Stimulated activated CD4-positive, alpha-beta T cell treated with anti-CD3 and anti-CD28 coated beads, Interleukin-1b, Interleukin-23, amount 100 ng/mL, for 4 hours (primary cell): ENCODE measurements at places on chromosomes 7 and 10.
A peak's percentile ranks its signal among the peaks of the same experiment; 100 is the strongest.

DNA sequence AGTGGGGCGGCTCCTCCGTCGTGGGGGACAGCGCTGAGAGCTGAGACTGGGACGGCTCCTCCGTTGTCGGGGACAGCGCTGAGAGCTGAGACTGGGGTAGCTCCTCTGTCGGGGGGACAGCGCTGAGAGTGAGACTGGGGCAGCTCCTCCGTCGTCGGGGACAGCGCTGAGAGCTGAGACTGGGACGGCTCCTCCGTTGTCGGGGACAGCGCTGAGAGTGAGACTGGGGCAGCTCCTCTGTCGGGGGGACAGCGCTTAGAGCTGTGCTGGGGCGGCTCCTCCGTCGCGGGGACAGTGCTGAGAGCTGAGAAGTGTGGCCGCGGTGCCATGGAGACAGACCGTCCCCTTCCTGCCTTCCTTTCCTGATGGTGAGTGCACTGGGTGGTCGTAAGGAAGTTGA, 136.4 kb downstream of the DYNC2I1 start:
- DNase-seq, result no peak

- DNase-seq, result no peak
Measured at GRCh38 chr10:15472431-15473395, 101.6 kb upstream of the FAM171A1 start.

- no peak for DNase-seq
Measured at GRCh38 chr10:51874131-51874530, 174.7 kb upstream of the CSTF2T start.

DNA sequence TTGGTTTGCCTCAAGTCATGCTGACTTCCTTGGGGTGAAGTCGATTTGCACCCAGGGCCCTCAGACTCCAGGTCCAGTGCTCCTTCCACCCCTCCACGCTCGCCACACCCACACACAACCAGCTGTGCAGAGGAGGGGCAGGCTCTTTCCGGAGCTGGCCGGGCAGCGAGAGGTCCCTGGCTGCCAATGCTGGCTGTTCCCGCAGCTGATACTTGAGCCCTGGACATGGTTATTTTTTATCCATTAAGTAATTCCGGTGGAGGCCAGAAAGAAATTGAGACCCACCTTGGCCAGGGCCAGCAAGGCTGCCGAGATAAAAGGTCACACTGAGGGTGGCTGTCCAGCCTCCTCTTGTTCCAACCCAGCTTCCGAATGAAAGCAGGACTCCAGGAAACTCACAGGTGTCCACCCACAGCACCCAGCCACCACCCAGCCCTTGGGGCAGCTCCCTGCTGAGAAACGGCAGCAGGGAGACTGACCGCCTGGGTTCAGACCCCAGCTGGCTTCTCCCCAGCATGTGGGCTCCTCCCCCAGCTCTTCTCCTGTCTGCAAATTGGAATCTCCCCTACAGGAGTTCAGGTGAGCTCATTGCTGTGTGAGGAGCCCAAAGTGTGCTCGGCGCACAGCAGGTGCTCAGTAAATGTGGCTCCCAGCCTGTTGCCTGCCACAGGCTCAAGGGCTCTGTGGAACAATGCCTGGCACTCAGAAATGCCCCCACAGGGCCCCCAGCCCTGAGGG, 77.8 kb downstream of the PDGFA start:
- DNase-seq, result no peak

DNA sequence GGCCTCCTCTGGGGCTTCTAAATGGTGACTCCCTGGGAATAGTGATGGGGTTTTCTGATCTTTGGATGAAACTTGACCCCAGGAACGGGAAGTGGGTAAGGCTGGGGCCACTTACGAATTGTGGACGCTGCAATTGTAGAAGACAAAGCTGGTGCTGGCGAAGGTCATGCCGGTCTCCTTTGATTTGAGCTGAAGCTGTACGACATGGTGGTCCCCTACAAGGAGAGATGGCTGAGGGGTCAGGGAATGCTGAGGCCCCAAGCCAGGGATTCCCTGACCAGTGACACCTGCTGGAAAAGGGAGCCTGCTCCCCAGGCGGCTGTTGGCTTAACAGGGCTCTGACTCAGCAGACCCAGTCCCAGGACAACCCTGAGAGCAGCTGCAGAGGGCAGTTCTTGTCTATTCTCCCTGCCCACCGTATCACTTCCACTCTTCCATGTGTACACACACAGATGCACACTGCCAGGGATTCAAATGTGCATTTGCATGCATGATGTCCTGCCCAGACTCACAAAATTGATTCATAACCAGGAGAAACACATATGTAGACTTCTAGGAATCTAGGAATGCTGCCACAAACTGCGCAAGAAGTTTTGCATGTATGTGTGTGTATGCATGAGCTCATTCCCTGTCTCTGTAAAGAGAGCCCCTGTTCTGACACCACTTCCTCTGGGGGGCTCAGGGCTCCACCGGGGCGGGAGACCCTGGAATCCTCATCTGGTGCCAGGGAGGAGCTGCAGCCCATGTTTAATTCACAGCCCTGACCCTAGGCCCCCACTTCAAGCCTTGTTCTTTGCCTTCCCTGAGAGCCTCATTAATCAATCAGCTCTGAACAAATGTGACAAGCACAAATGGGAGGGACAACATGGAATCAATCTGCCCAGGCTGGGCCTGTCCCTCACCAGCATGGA, 350.0 kb downstream of the PLXNA4 start:
- DNase-seq, result no peak

DNA sequence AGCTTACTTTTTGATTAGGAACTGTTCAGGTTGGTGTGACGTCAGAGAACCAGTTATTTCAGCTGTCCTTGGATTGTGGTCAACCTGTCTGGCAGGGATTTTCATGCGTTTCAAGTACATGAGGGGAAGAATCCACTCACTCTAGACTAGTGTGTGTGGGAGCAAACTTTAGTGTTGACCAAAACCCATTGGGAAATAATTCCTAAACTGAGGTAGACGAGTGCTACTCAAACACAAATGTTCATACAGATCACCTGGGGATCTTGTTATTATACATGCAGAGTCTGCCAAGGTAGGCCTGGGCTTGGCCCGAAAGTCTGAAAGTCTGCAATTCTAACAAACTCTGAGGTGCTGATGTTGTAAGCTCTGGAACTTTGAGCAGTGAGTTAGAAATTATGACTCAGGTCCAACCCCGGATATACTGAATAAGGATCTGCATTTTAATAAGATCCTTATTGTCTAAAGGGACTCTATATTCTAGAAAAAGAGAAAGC, 111.1 kb upstream of the CREB5 start:
- no peak for DNase-seq

- DNase-seq, result no peak
Measured at GRCh38 chr7:22137026-22137425, 191.3 kb upstream of the CDCA7L start.

DNA sequence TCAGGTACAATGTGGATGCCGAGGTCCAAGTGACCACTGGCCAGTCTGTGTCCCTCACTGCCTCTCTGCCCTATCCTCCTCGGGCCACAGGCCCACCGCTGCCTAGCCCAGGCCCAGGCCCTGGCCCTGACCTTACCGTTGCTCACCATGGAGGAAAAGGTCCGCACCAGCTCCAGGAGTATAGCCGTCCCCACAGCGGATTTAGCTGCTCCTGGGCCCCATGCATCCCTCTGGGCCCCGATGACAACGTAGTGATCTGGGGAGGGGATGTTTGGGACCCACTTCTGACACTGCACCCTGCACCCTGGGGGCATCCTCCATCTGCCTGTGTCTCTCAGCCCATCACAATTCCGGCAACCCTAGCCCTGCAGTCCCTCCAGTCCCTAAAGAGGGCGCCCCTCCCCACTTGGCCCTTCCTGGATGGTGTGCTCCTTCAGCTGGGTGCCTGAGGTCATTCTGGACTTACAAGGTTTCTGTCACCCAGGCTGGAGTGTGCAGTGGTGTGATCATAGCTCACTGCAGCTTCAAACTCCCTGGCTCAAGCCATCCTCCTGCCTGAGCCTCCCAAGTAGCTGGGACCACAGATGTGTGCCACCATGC, 12.1 kb downstream of the TFR2 start:
- no peak for DNase-seq

DNA sequence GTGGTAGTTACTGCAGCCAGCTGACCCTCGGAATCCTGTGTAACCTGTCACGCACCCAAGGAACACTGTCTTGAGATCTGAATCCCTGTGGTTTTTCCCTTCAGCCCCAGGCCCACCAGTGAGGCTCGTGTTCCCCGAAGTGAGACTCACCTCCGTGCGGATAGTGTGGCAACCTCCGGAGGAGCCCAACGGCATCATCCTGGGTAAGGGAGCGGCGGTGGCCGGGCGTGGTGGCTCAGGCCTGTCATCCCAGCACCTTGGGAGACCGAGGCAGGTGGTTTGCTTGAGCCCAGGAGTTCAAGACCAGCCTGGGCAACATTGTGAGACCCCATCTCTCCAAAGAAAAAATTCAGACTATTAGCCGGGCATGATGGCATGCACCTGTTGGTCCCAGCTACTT, 549.9 kb upstream of the FOXK1 start:
- DNase-seq, result no peak

- peak; percentile 72 for DNase-seq
Measured at GRCh38 chr7:130912862-130913638, 179.0 kb upstream of the KLF14 start.

DNA sequence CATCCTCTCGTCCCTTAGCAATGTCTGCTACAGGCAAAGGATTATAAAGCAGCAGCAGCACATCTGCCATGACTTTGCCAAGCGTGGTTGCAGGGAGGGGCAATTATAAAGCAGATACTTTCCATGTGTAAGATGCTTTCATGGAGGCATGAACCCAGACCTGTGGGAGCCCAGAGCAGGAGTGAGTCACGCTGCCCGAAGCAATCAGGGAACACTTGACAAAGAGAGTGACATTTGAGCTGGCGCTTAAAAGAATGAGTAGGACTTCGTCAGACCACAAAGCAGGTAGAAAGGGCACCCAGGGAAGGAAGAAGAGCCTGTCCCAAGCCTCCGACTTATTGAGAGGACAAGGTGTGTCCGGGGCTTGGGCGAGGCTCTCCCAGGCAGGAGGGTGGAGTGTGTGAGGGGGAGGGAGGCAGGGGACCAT, 147.2 kb downstream of the MYOF start:
- no peak for DNase-seq

DNA sequence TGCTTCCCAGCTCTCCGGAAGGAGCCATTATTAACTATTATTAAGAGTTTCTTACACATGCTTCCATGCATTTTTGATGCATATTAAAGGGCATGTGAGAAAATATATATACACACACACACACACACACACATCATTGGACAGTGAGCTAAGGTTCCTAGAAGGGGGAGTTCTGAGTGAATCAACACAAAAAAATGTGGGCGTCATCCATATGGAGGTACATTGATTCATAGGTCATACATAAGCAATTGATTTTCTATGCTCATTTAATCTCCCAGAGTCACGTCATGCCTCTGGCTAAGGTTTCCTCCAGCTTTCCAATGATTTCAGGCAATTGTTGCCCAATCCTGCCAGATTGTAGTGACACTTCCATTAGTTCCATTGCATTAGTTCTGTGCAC, 269.4 kb downstream of the DNAJB9 start:
- DNase-seq, result no peak

DNA sequence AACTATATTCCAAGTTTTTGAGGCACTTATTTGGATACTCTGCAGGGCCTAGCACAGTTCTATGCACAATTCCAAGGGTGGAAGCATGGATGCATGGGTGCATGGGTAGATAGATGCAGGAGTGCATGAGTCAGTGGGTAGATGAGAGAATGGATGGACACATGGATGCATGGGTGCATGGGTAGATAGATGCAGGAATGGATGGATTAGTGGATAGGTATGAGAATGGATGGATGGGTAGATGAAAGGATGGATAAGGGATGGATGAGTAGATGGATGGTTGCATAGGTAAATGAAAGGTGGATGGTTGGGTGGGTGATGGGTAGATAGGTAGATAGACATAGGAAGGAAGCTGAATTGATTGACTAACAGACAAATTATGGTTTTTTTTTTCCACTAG, 15.6 kb downstream of the PNLIPRP2 start:
- DNase-seq, result no peak

GRCh38 chr7:121337398-121337797, 8.6 kb downstream of the WNT16 start:
- no peak for DNase-seq

DNA sequence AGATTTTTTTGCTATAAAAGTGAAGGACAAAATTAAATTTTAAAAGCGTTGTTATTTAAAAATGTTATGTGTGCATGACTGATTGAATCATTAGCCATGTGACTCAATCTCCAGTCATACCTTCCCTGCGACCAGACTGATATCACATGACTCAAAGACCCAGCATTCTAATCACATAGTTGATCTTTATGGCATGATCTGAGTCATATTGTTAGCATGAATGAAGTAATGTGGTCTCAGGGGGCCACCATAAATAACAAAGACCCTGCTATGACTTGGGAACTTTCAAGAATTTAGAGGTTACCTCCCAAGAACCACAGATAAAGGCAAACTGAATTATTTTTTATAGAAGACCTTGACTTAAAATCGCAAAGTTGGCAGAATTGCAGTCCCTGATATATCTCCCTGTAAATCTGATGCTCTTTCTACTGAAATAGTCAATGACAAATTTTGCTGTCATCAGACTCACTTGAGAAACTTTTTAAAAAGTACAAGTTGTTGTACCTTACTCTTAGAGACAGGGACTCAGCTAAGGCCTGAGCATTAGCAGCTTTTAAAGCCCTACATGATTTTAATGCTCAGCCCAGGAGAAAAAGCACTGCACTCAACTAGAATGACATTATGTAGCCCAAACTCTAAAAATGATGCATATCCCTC, 717.3 kb downstream of the XPNPEP1 start:
- DNase-seq, result no peak

GRCh38 chr10:121436630-121437341, 161.5 kb downstream of the FGFR2 start:
- no peak for DNase-seq

DNA sequence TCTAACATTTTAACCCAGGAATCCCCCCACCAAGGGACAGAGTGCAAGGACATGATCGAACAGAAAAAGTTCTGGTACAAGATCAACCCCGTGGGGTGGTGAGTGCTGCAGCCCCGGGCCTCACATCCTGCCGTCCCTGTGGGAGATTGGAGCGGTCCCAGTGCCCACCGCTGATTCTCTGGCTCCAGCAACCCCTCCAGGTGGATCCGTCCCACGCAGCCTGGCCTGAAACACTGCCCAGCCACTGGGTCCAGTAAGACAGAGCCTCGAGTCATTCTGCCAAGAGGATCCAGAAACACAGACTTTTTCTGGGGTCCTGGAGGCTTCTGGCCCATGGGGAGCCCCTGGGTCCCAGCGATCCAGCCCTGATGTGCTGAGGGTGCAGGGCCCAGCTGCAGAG, 29.5 kb downstream of the GRIFIN start:
- DNase-seq, result no peak

DNA sequence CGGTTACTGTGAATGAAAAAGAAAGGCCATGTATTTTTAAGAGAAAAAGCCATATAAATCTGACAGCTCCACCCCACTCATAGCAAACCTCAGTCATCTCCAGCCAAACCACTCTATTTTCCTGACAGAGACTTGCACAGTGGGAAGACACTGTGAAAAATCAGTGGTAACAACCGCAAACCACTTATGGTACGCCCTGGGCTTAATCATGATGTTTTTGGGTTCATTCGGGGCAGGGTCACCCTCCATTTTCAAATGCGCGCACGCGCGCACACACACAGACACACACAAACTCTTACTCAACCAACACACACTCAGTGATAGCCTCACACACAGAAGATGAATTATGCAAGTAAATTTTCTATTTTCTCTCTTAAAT, 82.1 kb upstream of the HPS1 start:
- no peak for DNase-seq
